ENCODE measurements at places on chromosomes 3 and 15.

DNA sequence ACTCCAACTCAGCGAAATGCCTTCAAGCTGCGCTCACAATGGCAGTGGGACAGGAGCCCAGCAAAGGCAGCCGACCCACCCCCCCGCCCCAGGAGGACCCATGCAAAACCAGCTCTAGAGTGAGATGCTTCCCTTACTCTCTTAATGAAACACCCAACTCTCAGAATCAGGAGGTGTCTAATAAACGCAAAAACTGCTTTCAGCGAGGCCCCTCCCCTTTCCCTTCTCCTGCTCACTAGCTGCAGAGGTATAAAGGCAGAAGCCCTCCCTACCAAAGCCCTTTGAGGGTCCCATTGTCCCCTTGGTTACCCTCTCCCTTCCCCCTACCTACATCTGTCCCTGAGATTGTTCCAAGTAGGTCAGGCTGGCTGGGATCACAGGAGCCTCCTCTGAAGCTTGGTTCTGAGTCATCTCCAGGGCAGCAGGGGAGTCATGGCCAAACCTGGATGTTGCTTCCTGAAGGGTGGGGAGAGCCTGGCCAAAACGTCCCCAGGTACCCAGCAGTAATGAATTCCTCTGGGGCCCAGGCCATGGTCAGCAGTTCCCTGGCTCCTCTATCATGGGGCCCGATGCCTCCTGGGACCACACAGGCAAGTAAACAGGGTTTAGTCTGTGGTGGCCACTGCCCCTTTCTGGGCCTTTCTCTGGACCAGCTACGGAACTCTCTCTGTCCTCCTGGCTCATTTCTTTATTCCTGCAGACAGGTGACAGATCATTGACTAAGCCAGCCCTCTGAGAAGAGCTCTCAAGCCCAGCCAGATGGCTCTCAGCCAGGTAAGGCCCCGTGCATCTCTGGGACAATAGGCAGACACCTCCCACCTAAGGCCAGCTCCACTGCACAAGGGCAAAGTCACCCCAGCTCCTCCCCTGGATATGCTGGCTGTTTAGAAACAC, 8.6 kb downstream of the KLHL25 start:
- no peak for DNase-seq

- no peak for DNase-seq
These were observed 143.0 kb downstream of the LPP start for GRCh38 chr3:188296761-188297612.

DNA sequence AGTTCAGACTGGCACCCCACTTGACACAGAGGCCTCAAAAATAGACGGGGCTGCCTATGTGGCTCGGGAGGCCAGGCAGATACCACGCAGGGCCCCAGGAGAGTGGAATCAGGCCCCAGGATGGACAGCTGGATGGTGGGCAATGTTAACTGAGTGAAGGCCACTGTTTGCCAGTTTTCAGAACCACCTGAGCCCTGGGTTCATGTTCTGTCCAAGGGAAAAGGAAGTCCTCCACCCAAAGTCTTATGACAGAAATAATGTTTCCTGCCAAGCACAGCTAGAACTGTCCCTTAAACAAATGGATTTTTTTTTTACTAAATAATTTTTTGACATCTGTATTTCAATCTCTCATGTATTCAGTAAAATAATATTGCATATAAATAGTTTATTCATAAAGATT, 228.4 kb downstream of the KLF13 start:
- no peak for DNase-seq

DNA sequence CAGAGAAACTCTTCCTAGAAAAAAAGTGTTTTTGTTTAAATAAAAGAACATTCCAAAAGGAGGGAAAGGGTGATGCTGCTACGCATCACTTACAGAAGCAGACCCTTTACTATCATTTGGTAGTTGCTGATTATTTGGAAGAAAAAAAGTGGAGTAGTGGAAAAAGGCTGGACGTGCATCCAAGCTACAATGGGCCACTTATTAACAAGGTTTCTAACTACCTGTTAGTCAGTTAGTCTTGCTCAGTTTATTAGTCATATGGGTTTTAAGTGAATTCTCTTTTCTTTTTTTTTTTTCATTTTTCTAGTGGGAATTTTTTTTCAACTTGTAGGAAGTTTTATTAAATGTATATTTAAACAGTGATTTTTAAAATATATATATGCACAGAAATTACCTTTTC, 866.0 kb downstream of the MCTP2 start:
- DNase-seq, result no peak

DNA sequence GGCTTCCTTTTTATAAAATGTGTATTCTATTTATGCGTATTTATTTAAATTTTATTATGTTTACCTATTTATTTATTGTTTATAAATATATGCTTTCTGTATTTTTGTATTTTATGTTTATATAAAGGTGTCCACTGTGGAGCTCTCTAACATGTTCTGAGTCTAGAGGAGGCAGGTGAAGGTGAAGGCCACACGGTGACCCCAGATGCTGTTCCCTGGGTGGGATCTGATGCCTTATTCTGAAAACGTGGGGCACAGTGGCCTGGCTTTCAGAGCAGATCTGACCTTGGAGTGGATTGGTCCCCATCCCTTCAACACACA, 104.7 kb upstream of the SLC7A14 start:
- DNase-seq, result no peak

DNA sequence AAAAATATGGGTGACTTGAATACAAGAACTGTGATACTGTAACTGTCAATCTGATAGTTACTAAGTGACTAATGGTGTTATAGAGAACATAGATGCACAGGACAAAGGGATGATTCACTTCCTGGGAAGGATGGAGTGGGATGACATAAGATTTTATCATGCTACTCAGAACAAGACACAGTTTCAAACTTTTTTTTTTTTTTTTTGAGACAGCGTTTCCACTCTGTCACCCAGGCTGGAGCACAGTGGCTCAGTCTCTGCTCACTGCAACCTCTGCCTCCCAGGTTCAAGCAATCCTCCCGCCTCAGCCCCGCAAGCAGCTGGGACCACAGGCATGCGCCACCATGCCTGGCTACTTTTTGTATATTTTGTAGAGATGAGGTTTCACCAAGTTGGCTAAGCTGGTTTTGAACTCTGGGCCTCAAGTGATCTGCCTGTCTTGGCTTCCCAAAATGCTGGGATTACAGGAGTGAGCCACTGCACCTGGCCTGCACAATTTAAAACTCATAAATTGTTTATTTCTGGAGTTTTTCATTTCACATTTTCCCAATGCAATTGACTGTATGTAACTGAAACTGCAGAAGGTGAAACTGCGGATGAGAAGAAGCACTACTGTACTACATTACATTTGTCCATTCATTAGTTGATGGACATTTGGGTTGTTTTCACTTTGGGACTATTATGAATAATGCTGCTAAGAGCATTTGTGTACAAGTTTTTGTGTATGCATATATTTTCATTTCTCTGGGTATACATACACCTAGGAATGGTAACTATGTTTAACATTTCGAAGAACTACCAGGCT, 40.6 kb downstream of the ADIPOQ start:
- peak; percentile 49 for DNase-seq

GRCh38 chr3:65901226-65901625, 137.5 kb downstream of the MAGI1 start:
- DNase-seq, result no peak

DNA sequence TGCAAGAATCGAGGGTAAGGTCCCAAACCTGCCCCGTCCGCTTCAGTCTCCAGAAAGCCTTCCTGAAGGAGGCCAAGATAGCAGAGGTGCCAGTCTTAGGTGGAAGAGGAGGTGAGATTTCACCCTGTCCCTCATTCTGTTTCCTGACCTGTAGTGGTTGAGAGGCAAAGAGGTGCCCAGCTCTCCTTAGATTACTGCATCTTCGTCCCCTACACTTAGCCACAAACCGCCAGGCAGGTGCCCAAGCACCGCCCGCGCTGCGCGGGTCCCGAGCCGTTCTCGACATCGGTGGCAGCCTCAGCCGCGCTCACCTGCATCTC, 23.8 kb upstream of the POLG start:
- DNase-seq, result no peak

DNA sequence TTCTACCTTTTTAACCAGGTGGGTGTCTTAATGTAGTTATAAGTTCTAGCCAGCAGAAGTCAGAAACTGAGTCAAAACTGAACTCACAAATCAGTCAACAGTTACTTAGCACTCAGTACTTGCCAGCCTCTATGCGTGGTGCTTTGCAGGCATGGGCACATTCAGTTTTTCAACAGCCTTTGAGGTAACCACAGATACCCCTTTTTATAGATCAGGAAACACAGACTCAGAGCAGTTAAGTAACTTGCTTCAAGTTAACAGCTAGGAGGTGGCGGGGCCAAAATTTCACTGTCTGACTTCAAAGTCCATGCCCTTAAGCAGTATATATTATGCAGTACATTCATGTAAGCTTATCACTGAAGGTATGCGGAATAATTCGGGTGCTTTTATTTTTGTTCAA, 139.4 kb downstream of the FHIT start:
- DNase-seq, result no peak

DNA sequence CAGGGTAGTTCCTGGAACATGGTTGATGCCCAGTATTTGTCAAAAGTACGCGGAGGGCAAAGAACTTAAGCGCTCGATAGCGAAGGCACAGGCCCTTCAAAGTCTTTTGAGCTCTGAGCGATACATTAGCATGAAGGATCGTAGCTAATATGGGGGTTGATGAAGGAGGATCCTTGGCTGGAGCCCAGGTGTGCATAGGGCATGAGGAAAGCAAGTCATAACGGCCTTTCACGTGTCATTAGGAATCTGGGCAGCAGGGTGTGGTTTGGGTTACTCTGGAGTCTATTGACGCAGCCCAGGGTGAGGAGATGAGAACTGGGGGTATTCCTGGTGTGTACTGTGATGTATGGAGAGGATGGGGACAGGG, 31.7 kb downstream of the SPINK8 start:
- DNase-seq, result no peak

GRCh38 chr3:122258757-122259371, 66.2 kb upstream of the CSTA start:
- peak; percentile 76 for DNase-seq

- DNase-seq, result no peak
These were observed 38.0 kb downstream of the ARRDC4 start for GRCh38 chr15:97998307-97999071.

DNA sequence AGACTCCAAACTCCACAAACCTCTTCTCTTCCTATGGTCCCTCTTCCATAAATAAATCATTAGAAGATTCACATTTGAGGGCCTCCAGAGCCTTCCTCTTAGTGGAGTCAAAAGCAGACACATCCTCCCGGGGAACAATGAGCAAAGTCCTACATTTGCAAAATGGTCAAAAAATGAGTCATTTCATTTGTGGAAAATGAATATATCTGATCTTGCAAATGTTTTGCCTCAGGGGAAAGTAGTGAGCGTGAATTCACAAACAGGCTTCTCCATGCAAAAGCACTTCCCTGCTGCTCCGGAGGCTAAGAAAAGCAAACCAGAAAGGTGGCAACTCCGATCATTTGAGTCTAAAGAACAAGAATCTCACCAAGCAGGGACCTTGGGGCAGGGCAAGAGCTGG, 86.7 kb upstream of the IQSEC1 start:
- DNase-seq, result no peak

- no peak for DNase-seq
These were observed 72.8 kb upstream of the AADACL2 start for GRCh38 chr3:151660885-151661284.

GRCh38 chr15:28955160-28955992, 69.6 kb downstream of the APBA2 start:
- DNase-seq, result peak; percentile 49

GRCh38 chr3:52086976-52087663, 30.7 kb upstream of the DUSP7 start:
- DNase-seq, result no peak

- DNase-seq, result no peak
These were observed 77.5 kb downstream of the ADCY5 start for GRCh38 chr3:123371426-123371825.

- DNase-seq, result no peak
These were observed 744.7 kb downstream of the EPHA3 start for GRCh38 chr3:89851974-89852621.

GRCh38 chr3:179526989-179527391, 35.7 kb upstream of the ACTL6A start:
- no peak for DNase-seq

- DNase-seq, result no peak
These were observed 41.5 kb downstream of the IDH2 start for GRCh38 chr15:90060797-90061196.

DNA sequence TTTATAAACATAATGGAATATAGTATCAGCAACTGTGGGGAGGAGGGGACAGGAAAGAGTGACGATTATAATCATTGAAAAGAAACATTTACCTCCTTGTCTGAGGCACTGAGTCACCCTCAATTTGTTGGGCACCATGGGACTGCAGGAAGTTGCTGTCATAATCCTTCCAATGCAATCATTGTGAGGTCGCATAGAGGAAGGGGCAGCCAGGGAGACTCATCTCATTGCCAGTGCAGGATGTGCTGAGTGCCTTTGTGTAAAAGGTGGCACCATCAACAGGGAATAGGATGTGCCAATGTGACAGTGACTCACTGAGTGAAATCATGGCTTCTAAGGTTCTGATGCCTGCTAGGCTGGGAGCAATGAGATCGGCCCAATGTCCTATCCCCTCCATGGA, 300.4 kb upstream of the ADAMTS9 start:
- DNase-seq, result no peak

- DNase-seq, result no peak
These were observed 761.7 kb upstream of the SEMA6D start for GRCh38 chr15:46955576-46955975.

DNA sequence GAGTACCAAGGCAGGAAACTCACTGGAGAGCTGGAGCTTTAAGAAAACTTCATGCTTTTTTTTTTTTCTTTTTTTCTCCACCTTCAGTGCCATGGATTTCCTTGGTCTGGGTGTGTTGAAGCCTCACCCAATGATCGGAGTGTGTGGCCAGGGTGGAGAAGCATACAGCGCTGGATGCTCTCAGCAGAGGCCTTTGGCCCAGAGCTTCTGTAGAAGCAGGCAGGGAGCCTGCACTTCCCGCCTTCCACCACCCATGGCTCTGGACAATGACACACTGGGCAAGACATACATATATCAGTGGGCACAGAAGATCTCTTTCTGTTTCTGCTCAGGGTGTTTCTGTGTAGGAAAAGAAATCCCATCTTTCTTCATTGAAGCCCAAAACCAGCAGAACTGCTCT, 55.8 kb upstream of the ACAD9 start:
- no peak for DNase-seq

- no peak for DNase-seq
These were observed 43.8 kb upstream of the CMTM8 start for GRCh38 chr3:32194653-32195052.

DNA sequence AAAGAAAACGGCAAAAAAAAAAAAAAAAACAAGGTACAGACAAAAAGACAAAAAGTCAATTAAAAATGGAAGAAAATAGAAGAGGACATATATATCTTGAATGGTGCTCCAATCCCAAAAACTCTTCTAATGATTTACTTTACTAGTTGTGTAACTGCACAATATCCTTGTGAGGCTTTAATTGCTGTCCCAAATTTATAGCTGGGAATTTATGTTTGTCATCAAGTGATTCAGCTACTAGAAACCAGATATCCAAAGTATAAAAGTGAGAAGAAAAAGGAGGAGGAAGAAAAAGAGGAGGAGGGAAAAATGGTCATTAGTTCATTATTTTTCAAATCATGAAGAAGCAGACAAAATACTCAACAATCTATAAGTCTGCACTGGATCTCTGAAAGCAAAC, 150.8 kb upstream of the ARPP21 start:
- DNase-seq, result no peak

GRCh38 chr15:47756872-47757271, 39.6 kb downstream of the SEMA6D start:
- DNase-seq, result no peak

GRCh38 chr3:73557986-73558726, 66.6 kb downstream of the PDZRN3 start:
- DNase-seq, result no peak

- peak; percentile 88 for DNase-seq
These were observed at the start of gene ABTB1 for GRCh38 chr3:127672429-127673190. Gene ABTB1 (plus strand): TSS chr3:127672952. CDS start chr3:127673026, 74 bp downstream.

Measured in activated naive CD8-positive, alpha-beta T cell treated with anti-CD3 and anti-CD28 coated beads for 36 hours (primary cell).